B cell (primary cell): ENCODE measurements at places on chromosomes 11 and 22. TPM values are rescaled to one million over a fixed set of nuclear protein-coding genes. Genes with fewer than 3 reads are reported as not detected.

DNA sequence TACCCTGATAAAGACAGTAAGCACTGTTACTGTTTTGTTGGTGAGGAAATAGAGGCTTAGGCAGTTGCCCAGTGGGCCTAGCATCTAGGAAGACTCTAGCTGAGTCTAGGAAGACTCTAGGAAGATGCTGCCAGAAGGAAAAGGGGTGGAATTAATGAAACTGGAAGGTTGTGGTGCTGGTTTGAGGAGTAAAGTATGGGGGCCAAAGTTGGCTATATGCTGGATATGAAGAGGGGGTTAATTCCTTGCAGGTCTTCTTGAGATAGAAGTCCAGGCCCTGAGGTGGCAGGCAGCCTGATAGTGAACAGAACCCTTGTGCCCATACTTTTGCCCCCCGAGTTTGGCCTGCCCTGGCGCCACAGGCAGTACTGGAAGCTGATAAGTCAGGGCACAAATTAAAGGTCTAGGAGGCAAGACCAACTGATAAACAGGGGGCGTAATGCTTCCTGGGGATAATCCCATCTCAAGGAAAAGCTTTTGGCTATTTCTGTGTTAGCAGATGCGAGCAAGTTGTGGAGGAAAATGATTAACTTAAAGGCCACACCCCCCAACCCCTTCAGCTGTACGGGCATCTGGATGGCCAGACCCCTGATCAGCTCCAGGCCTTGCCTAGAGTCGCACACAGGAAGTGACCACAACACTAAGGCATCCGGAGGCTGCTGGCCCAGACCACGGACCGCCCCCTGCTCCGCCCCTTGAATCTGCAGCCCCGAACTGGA lies 3.1 kb downstream of the ILK start:
- no peak overlapping the region for H3K4me3 ChIP-seq
- H3K36me3 ChIP-seq = peaks cover 2% of the 10 kb centered on the region
- peak; percentile 53 for DNase-seq
- peak overlapping the region; percentile 56 for H3K27ac ChIP-seq

DNA sequence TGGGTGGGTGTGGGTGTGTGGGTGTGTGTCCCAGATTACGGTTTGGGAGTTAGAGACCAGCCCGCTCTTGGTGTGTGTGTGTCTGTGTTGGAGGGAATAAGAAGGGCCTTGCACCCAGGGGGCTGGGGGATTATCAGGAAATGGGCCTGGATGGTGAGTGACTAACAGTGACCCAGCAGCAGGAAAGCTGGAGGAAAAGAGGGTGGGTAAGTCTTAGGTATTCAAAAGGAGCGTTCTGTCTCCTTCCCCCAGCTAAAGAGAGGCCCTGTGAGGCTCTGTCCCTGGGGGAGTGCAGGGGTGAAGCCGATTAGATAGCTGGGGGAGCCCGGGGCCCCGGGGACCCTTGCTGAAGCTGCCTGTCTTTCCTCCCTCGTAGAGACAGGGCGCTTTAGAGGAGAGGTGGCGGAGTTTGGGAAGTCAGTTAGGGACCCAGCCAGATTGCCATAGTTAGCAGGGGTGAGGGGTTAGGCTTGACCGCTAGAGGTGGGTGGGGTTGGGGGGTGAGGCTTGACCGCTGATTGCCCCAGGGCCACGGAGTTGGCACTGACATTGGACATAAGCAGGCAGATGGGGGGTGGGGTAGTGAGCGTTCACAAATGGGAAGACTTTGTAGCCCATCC lies 1.5 kb downstream of the OAF start:
- no peak overlapping the region for H3K4me3 ChIP-seq
- H3K27ac ChIP-seq = no peak overlapping the region
- DNase-seq = no peak
- H3K27me3 ChIP-seq = peaks cover 6% of the 10 kb centered on the region
- no peaks in the 10 kb centered on the region for H3K36me3 ChIP-seq

Gene OR5A1
- polyA plus RNA-seq = not detected in 2 replicates

- no peak overlapping the region for H3K4me3 ChIP-seq
- DNase-seq = no peak
- H3K4me1 ChIP-seq = no peaks in the 10 kb centered on the region
- no peaks in the 10 kb centered on the region for H3K36me3 ChIP-seq
- no peak overlapping the region for H3K27ac ChIP-seq
These were observed 101.4 kb upstream of the C11orf87 start for GRCh38 chr11:109320595-109320994.

Gene RAG1
- polyA plus RNA-seq = 0.06 and 0.07 TPM in 2 replicates
